ENCODE measurements at places on chromosomes 12 and 14. TPM values are rescaled to one million over a fixed set of nuclear protein-coding genes. Genes with fewer than 3 reads are reported as not detected.

DNA sequence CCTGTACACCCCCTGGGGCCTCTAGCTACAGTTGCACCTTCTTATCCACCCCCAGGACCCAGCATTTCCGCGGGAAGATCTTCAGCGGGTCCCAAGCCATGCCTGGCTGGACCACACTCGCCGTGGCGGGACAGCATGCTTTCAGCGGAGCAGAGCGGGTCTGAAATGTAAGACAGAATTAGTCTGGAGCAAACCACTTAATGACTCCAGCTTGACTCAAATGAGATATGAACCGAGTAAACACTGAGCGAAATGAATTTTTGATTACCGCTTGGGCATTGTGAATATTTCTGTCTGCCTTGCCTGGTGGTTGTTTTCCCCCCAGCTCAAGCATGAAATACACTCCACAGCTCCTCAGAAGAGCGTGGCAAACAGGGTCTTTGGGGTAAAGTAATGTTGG is 60.8 kb downstream of the SLC24A4 start:
- no peaks in the 10 kb centered on the region for H3K4me1 ChIP-seq
- no peak overlapping the region for H3K27ac ChIP-seq
- no peak overlapping the region for H3K4me3 ChIP-seq
- no peaks in the 10 kb centered on the region for H3K27me3 ChIP-seq
- no peak for DNase-seq

DNA sequence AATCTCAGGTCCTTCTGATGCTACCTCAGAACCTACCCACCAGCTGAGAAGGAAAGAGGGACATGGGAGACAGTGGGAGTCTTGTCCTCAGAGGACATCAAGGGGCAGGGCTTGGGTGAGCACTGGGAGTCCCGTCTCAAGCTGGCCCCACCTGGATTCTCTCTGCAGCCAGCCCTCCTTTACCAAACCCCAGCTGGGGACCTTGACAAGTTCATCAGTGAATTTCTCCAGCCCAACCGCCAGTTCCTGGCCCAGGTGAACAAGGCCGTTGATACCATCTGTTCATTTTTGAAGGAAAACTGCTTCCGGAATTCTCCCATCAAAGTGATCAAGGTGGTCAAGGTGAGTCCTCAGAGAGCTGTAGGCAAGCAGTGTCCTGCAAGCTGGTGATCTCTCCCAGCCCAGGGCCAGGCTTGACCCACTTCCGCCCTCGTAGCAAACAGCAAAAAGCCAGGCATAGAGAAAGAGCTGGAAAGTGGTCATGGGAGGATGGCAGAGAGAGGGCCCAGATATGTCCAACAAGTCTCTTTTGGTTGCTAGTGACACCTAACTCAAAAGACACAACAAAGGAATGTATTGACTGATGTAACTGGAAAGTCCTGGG is 14.2 kb upstream of the OAS2 start:
- H3K36me3 ChIP-seq = peaks cover 4% of the 10 kb centered on the region
- DNase-seq = no peak
- no peak overlapping the region for H3K27ac ChIP-seq
- no peak overlapping the region for H3K4me3 ChIP-seq

- H3K27me3 ChIP-seq = no peaks in the 10 kb centered on the region
- no peaks in the 10 kb centered on the region for H3K4me1 ChIP-seq
- no peak for DNase-seq
- no peaks in the 10 kb centered on the region for H3K36me3 ChIP-seq
These were observed 23.6 kb upstream of the TCL1B start for GRCh38 chr14:95662376-95663186.

DNA sequence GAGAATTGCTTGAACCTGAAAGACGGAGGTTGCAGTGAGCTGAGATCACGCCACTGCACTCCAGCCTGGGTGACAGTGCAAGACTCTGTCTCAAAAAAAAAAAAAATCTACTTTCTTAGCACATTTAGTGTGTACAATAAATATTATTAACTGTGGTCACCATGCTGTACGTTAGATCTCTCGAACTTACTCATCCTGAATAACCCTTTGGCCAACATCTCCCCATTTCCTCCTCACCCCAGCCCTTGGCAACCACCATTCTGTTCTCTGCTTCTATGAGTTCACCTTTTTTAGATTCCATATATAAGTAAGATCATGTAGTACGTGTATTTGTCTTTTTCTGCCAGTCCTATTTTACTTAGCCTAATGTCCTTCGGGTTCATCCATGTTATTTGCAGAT is 13.4 kb downstream of the FUT8 start:
- no peak overlapping the region for H3K27ac ChIP-seq
- no peak overlapping the region for H3K4me3 ChIP-seq
- H3K27me3 ChIP-seq = no peaks in the 10 kb centered on the region

DNA sequence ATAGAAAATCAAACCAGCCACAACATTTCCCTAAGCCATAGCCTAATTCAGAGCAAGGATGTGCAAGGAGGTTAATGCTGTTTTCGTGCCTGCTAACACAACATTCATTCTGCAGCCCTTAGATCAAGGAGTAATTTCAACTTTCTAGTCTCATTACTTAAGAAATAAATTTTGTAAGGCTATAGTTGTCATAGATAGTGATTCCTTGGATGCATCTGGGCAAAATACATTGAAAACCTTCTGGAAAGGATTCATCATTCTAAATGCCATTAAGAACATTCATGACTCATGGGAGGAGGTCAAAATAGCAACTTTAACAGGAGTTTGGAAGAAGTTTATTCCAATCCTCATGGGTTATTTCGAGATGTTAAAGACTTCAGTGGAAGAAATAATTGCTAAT is 283.2 kb downstream of the RPAP3 start:
- DNase-seq = no peak
- H3K36me3 ChIP-seq = no peaks in the 10 kb centered on the region
- no peaks in the 10 kb centered on the region for H3K27me3 ChIP-seq
- no peaks in the 10 kb centered on the region for H3K4me1 ChIP-seq
- no peak overlapping the region for H3K27ac ChIP-seq
- no peak overlapping the region for H3K4me3 ChIP-seq

- H3K27ac ChIP-seq = no peak overlapping the region
- H3K27me3 ChIP-seq = no peaks in the 10 kb centered on the region
- H3K4me3 ChIP-seq = no peak overlapping the region
These were observed 2.0 kb downstream of the SP1 start for GRCh38 chr12:53381731-53382630.

DNA sequence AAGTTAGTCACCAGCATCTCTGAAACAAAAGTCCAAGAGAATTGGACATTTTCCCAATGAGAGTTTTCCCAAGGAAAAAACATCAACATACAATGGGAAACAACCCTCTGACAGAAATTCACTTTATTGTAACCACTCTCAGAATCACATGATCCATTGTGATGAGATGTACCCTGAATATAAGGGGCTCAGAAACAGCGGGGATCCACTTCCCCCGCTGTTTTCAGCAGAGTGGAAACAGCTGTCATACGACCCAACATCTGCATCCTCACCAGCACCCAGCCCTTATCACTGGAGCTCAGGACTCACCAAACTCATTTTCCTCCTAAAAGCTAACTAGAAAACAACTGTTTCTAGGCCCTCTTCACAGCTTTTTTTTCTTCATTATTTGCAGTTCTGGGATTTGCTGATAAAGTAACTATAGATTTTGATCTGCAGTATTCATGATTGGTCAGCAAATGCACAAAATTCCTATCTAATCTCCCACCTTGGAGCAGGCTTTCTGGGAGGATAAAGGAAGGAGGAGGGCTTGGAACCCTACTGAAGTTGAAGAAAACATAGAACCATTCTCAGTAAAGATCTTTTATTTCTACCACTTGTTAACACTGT is 31.3 kb downstream of the CORO1C start:
- peaks cover 5% of the 10 kb centered on the region for H3K36me3 ChIP-seq
- H3K27me3 ChIP-seq = no peaks in the 10 kb centered on the region
- DNase-seq = no peak
- peak overlapping the region; percentile 30 for H3K27ac ChIP-seq

DNA sequence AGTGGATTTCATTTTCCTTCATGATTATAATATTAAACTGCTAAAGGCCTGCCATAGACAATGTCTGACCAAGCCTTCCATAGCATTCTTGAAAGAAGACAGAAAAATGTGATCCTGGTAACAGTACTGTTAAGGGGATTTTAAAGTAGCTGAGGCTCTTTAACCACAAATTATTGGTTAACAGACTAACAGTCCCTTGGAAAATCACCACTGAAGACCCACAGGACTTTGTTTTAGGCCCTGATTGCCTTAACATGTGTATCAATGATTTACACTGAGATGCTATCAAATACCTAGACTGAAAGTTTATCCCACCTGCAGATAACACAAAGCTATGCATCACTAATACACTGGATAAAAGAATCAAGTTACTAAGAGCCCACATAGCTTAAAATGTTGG is 6.0 kb downstream of the KRT79 start:
- H3K27me3 ChIP-seq = no peaks in the 10 kb centered on the region
- H3K36me3 ChIP-seq = no peaks in the 10 kb centered on the region
- no peak for DNase-seq
- H3K4me3 ChIP-seq = no peak overlapping the region
- H3K4me1 ChIP-seq = no peaks in the 10 kb centered on the region
- H3K27ac ChIP-seq = no peak overlapping the region

DNA sequence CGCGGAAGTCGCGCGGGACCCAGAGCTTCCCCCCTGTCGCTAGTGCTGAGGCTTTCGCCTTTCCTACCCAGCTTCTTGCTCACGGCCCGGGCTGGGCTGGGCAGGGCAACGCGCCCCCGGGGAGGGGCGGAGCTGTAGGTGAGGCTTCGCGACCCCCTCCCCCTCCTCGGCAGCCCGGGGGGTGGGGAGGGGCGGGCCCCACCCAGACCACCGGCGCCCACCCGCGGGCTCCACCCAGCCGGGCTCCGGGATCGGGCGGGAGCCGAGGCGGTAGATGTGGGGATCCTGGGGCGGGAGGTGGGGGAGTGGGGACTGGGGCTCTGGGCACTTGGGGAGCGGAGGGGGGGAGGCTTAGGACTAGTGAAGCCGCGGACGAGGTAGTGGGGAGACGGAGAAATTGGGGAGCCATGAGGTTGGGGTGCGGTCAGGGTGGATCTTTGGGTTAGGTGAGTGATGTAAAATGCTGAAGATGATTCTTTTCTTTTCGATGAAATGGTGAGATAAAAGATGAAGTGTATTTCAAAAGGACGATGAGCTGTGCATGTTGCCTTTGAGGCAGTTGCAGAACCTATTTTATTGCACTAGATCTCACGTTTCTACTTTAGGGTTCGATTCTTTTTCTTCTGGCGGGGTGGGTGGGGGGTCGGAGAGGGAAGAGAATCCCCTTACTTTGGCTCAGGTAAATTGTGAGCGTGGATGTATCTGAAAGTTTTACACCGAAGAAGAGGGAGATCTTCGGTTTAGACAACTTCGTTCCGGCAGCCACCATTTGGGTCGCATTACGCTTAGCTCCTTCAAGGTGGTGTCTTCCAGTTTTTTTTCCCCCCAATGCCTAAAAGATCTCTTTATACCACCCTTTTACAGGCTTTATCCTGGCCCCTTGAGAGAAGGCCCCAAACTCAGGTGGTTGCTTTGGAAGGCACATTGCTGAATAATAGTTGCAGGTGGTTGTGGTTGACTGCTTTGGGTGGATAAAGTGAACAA is 619 bp downstream of the ERC1 start:
- no peaks in the 10 kb centered on the region for H3K36me3 ChIP-seq
- peak overlapping the region; percentile 64 for H3K27ac ChIP-seq
- H3K27me3 ChIP-seq = no peaks in the 10 kb centered on the region
- H3K4me1 ChIP-seq = no peaks in the 10 kb centered on the region
- peak; percentile 80 for DNase-seq

DNA sequence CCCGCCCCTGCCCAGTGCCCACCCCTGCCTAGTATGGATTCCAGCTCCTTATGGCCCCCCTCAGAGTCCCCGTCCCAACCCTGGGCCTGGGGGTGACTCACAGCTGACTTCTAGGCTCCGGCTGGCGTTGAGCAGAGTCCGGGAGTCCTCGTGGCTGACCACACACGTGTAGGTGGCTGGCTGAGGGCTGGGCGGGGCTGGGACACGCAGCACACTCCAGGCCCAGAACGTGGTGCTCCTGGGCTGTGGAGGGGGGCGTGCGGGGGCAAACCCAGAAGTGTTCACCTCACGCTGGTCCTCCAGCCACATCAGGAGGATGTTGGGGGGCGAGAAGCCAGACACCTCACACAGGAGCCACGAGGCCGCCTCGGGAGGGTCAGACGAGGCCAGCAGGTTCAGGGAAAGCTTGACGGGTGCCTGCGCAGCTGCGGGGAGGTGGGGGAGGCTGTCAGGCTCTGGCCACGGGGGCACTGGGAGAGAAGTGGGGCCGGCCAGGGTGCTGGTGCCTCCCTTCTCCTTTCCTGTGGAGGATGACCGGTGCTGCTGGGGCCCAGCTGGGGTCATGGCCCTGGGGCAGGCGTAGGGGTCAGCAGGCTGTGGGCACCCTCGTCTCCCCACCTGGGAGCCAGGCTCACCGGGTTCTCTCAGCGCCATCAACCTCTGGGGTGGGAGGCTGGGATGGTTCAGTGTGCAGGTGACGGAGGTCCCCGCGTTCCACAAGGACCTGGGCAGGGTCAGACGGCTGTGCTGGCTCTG is 314.1 kb downstream of the TMEM121 start:
- H3K36me3 ChIP-seq = no peaks in the 10 kb centered on the region
- no peaks in the 10 kb centered on the region for H3K4me1 ChIP-seq
- H3K27ac ChIP-seq = no peak overlapping the region
- H3K4me3 ChIP-seq = no peak overlapping the region
- peak; percentile 71 for DNase-seq
- H3K27me3 ChIP-seq = no peaks in the 10 kb centered on the region

DNA sequence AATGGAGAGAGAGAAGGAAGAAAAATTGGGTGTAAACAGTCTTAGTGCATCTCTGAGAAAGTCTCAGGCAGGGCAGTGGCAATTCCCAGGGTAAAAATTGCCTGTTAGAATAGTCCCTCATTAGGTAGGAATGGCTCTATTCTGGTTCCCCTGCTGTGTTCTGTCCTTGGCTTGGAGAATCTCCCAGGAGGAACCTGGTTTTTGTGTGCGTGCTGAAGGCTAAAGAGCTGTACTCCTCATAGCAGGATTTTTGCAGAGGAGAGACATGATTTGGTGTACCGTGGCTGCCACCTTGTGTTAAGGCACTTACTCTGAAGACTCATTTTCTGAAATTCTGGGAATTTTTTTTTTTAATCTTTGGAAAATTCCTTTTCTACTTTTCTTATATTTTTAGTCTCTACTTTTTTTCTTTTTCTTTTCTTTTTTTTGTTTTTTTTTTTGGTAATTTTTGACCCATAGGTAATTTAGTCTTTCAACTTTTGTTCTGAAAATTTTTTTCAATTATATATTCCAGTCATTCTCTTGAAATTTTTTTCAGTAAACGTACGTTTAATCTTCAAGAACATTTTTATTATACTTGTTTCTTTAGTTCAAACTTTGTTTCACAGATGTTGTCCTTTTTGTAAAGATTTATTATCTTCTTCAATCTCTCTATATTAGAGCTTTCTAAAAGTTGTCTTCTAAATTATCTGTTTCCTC is 63.8 kb downstream of the FBXO33 start:
- no peaks in the 10 kb centered on the region for H3K27me3 ChIP-seq
- no peaks in the 10 kb centered on the region for H3K4me1 ChIP-seq
- no peaks in the 10 kb centered on the region for H3K36me3 ChIP-seq

CCDC60 gene
- total RNA-seq = not detected

YY1 gene
- 57.3 TPM for total RNA-seq

Measured in aorta (tissue), 5 donors.